ENCODE measurements at places on chromosomes 3 and 15.

DNA sequence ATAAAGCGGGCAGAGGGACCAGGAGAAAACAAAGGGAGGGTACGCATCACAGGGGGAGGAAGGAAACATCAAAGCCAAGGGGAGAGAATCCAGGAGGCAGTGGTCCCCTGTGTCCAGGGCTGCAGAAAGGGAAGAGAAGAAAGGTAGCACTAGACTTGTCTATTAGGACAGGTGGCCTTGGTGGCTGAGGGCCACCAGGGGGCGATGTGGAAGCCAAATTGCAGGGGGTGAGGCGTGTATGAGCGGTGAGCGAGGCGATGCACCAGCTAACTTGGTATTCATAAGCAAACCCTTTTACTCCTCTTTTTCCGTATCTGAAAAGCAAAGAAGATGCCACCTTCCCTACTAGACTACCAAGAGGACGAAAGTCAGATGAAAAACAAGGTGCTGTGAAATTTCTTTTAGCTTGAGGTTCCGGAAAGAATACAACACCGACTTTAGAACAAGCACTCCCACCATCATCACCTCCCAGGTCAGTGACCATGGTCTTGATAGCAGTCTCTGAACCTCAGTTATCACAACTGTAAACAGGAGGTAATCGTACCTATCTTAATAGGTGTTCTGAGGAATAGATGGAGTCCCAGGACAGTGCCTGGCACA is 654.4 kb upstream of the ADAMTS9 start:
- no peak for DNase-seq

DNA sequence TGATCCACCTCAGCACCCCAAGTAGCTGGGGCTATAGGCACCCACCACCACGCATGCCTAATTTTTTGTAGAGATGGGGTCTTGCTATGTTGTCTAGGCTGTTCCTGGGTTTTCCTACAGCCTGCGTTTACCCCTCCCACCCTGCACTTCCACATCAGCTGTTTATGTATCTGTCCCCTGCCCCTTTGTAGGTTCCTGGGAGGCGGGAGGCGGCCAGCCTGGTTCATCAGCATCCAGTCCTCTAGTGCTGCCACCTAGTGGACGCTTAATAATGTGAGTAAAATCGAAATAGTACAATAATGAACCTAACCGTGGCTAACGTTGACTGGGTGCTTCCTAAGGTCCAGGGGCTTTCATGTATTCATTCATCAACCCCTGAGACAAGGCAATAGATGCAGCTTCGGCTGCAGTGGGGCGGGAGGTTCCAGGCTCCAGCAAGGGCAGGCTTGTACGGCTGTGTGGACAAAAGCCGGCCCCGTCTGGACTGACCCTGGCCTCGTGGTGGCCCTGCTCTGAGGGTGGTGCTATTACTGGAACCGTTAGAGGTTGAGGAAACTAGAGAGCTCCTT is 1.2 kb upstream of the LCTL start:
- DNase-seq, result peak; percentile 7

GRCh38 chr3:63877737-63878393 is 14.2 kb downstream of the ATXN7 start:
- no peak for DNase-seq

DNA sequence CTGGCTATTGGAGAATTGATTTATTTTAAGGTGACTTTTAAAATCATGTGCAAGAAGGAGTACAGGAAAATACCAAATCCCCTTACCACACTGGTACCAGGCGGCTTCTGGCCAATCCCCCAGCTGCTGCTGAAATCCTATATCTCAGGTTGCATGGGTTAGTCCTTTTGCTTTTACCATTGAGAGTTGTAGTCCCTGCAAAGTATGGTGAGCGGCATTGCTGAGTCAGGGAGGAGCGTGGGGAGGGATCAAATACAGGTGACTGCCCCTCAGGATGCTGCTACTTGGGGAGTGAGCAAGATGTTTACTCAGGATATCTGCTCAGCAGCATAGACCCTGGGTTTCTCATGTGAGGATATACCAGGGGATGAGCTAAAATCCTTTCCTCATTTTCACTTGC is 131.9 kb upstream of the STAC start:
- DNase-seq, result no peak

Data from stimulated activated CD8-positive, alpha-beta memory T cell treated with anti-CD3 and anti-CD28 coated beads, Interleukin-15, amount 100 ng/mL, for 1 hour (primary cell).